ENCODE measurements at places on chromosomes 7 and 10. TPM values are rescaled to one million over a fixed set of nuclear protein-coding genes. Genes with fewer than 3 reads are reported as not detected.

DNA sequence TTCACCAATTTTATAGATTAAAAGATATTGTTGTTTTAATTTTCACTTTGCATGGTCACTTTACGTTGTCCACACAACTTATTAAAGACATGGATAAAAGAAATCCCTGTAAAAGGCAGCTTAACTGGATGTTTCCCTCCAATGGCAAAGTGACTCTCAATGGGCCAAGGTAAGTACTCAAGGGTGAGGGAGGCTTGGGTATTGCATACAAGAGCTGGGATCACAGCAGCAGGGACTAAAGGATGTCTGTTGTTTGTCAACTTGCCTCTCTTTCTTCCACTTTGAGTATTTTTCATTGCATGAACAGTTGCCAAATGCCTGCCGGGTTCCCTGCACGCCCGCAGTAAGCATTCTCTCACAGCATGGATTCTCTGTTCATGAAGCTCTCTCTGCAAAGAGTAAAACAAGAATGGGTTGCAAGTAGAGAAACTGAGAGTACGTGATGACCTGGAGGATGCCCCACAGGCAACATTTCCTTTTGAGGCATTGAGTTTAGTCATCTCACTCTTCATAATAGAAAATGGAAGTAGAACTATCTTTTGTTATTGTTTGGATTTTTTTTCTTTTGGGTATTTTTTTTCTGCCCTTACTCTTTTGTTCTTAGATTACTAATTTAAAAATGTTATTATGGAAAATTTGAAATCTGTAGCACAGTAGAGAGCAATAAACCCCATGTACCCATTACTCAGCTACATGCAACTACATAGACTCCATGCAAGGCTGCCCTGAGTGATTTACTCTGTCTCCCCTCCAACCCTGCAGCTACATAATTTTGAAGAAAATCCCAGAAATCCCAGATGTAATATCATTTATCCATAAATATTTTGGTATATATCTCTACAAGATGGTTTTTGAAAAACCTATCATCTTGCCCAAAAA, 26.3 kb downstream of the GPR141 start:
- no peak for DNase-seq

DNA sequence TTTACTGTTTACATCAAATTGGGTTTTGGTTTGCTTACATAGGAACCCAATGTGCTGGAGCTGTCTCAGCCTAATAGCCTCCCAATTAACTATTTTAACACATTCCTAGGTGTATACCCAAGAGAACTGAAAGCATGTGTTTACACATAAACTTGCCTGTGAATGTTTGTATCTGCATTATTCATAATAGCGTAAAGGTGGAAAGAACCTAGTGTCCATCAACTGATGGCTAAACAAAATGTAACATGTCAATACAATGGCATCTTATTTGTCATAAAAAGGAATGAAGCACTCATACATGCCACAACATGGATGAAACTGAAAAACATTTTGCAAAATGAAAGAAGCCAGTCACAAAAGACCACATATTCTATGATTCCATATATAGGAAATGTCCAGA, 160.6 kb upstream of the EEPD1 start:
- DNase-seq: no peak

DNA sequence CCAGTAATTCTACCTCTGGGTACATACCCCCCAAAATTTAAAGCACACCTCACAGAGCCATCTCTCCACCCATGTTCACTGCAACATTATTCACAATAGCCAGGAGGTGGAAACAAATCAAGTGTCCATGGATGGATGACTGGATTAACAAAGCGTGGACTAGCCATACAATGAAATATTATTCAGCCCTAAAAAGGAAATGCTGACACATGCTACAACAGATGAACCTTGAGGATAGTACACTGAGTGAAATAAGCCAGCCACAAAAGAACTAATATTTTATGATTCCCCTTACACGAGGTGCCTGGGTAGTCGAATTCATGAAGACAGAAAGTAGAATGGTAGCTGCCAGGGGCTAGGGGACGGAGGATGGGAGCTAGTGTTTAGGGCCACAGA, 31.1 kb upstream of the PTPRN2 start:
- no peak for DNase-seq

GRCh38 chr10:7409732-7410168, 1.1 kb downstream of the SFMBT2 start:
- no peak for DNase-seq

DNA sequence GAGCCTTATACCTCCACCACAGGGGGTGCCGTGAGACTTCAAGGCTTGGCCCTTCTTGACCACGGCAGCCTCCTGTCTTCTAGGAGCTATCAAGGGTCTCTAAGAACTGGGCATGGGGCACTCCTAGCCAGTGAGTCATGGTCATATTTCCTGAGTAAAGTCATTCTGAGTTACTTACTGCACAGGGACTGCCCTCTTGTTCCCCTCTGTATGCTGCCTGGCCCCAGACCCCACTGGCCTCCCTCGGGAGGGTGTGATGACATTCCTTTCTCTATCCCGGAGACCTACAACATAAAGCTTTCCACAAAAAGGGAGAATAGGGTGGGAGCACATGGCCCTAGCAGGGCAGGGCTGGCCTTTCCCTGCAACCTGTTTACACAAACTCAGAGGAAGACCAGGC, 21.4 kb downstream of the DPCD start:
- DNase-seq: no peak

- no peak for DNase-seq
Measured at GRCh38 chr10:52889611-52890010, 117.0 kb upstream of the MBL2 start.

DNA sequence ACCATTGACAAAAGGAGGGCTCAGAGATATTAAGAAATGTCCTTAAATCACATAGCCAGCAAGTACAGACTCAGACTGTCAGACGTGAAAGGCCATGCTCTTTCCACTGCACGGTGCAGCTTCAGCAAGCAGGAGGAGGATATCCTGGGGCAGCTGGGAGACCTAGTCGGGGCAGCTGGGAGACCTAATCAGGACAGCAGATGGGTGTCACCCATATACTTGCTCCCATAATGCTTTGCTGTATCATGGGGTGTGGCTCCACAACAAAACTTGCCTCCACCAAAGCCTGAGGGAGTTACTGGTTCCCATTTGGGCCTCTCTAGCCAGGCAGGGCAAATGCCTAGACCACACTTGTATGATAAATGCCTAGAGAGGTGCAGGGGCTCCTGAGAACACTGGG, 55.4 kb downstream of the GRID1 start:
- no peak for DNase-seq

GRCh38 chr7:149573519-149573918, 75.9 kb upstream of the ZNF746 start:
- DNase-seq: no peak

DNA sequence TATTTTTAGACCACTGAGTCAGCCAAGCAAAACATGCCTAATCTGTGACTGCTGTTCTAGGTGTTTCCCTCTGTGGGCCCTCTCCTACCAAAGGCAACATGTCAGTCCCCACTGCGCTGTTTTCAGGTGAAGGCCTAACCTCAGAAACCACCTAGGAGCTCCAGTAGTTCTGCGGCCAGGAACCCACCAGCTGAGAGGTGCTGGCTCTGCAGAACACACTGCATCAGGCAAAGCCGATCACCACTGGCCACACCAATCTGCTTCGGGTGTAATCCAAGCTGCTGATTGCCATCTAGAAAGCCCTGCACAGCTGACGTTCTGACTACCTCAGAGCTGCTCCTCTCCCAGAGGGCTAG, 14.9 kb downstream of the CAMK2G start:
- DNase-seq: no peak

DNA sequence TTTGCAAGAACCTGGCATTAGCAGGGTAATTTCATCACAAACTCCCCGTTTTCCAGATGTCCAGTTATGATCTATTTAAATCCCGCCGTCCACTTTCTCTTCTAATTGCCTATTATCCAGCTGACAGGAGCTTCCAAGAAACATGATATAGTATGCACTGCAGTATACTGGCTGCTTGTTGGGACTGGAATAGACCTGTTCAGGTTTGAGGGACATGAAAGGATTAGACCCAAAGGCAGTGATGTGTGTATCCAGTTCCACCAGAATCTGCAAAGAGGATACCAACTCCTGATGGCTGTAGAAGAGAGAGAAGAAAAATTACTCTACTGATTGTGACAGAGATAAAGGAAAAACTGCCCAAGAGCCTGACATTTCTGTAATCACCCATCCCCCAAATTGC, 8.9 kb downstream of the MSS51 start:
- no peak for DNase-seq

- no peak for DNase-seq
Measured at GRCh38 chr7:155342313-155342712, 44.6 kb downstream of the INSIG1 start.

GRCh38 chr10:121165276-121165675, 314.1 kb downstream of the WDR11 start:
- DNase-seq: no peak

DNA sequence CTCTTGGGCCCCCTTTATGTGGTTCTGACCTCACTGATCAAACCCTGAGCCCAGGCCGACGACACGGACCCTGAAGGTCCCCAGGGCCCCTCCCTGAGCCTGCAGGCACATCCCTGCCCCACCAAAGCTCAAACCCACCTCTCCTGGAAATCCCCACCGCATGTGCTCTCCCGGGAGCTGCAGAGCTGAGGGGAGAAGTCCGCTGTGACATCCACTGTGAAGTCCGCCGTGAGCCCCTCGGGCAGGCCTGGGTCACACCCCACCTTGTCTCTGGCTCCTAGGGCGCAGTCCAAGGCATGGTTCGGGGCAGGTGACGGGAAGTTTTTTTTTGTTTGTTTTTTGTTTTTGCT, 100.2 kb downstream of the MICALL2 start:
- no peak for DNase-seq

DNA sequence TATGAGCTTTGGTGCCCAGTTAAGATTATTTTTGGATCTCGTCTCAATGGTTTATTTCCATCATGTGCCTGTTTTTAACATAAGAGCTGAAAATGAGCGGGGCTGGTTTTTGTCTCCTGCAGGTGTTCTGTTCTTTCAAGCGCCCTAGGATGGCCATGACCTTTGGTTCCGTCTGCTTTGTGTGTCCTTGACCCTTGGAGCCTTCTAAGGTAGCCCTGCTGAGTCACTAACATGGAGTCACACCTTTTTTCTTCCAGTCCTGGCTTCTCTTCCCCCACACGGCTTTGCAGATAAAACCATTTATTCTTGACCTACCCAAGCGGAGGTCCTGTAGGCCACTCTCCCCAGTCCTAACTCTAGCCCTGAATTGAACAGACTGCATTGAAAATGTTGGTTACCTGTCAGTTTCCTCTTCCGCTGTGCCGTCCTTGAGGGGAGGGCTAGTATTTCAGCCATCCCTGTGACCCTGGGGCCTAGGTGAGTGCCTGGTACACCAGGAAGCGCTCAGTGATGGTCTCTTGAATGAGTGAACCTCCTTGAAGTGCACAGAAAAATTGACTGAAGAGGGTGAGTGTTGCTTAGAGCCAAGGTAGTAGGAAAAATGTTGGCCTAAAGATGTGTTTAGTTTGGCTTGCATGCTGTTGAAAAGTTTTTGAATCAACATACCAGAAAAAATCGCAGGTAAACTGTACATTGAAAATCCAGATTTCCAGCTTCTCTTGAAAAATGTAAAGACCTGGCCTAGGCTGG, 48.0 kb downstream of the CAMK1D start:
- no peak for DNase-seq

Gene TMEM72
- total RNA-seq: not detected

Gene SYT15
- total RNA-seq: 1.6 TPM

Gene HOGA1
- total RNA-seq: 1.6 TPM

Gene EPO
- 0.30 TPM for total RNA-seq
